ENCODE measurements at places on chromosomes 12 and 14.

DNA sequence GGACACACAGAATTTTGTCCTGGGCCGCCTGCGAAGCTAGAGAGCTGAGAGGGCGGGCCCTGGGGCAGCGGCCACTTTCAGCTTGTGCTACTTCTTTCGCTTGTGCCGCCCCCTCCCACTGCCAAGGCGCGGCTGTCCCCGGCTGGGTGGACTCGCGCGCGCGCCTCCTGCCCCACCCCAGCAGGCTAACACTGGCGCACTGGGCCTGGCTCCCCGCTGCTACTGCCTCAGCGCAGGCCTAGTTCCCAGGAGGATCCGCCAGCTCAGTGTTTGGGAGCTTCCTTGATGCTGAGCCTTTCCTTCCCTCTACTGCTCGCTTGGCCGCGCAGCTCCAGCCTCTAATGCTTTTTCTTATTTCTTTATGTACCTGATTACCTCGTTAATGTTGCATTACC, 27.4 kb upstream of the METAP2 start:
- no peak for DNase-seq

DNA sequence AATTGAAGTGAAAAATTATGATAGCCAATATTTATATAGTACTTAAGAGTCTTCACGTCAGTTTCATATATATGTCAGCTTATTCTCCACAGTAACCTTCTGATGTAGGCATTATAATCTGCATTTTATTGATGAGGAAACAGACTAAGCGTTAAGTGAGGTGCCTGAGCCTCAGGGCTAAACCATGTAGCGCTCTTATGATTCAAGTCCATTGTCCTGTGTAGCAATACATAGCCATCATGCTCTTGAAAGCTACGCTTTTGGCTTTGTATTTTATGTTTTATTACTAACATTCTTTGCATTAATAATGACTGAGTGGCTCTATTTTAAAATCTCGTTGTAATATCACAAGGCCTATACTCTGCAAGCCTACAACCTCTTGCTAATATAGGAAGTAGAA, 79.0 kb downstream of the ANO6 start:
- no peak for DNase-seq

DNA sequence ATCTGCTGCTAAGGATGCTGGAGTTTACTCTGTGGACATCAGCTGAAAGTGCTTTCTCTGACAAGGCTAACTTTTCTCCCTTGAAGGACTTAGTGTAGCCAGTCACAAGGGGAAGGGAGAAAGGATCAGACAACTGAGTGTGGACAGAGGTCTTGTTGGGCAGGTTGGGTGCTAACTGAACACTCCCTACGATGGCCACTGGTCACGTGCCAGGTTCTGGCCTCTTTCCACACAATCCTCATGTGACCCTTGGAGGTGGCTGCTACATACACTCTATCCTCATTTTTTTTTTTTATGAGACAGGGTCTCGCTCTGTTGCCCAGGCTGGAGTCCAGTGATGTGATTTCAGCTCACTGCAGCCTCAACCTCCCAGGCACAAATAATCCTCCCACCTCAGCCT, 39.7 kb downstream of the FOXN4 start:
- no peak for DNase-seq

DNA sequence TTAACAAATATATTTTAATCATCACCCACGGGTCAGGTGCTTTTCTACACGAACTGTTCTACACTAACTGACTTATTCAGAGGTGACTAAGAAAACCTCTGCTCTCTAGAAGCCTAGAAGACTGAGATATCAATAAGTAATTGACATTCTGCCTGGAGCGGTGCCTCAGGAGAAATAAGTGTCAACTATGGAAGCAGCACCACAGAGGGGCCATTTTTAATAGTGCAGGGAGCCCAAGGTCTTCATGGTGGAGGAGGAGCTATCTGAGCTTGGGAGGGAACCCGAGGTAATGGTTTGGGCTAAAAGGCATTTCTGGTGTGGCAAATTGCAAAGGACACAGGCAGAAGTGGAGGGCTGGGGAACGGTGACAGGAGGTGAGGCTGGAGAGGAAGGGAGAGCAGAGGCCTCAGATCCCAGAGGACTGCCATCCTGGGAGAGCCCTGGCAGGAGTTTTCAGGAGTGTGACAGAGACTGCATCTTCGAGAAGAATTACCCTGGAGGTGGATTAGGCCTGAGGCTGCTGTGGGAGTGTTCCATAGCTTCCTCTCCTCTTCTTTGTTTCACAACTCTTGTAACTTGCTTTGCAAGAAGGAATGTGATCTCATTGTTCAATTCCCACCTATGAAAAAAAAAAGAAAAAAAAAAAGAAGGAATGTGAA, 123.1 kb downstream of the NPAS3 start:
- DNase-seq = no peak

GRCh38 chr12:40947797-40948196, 240.3 kb upstream of the PDZRN4 start:
- no peak for DNase-seq

DNA sequence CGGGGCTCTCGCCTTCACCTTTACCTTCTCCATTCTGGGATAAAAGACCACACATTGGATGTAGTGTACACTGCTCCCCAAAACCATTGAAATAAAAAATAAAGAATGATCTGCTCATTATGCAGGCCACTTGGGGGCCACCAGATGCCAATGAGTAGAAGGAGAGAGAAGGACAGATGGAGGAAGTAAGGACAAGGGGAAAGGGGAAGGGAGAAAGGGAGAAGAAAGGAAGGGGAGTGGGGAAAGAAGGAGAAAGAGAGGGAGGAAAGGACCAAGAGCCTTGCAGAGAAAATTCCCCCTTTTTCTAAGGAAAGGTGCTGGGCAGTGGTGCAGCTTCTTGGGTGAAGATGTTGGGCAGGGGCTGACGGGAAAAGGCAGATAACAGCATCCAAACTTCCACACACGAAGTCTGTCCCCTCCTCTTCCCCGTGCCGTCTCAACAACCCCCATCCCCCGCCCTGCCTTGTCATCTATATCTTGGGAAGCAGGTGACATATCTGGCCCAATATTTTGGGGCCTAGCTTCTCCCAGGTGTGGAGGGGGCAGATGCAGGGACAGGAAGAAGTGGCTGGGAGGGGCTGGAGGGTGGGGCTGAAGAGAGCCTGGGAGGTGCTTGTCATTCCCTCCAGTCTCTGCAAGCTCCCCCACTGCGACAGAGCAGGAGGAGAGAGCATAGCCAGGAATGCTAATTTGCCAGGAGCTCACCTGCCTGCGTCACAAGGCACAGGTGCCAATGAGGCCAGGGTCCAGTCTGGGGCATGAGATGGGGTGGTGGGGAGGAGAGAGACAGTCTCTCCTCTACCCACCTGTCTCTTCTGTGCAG, 107.5 kb downstream of the SINHCAF start:
- no peak for DNase-seq

DNA sequence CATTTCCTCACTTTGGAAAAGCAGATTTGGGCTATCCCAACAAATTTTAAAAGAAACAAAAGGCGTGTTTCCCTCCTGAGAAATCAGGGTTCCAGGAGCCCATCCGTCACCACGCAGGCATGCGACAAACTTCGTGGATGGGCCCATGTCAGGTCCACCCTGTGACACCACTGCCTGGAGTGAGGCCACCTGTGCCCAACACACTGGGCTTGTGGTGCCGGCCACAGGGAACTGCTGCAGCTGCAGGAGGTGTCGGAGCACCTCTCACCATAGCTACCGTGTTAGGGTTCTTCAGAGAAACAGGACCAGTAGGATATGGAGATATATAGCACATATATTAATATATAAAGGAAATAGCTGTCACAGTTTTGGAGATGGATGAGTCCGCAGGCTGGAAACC, 53.0 kb upstream of the BCL11B start:
- no peak for DNase-seq

DNA sequence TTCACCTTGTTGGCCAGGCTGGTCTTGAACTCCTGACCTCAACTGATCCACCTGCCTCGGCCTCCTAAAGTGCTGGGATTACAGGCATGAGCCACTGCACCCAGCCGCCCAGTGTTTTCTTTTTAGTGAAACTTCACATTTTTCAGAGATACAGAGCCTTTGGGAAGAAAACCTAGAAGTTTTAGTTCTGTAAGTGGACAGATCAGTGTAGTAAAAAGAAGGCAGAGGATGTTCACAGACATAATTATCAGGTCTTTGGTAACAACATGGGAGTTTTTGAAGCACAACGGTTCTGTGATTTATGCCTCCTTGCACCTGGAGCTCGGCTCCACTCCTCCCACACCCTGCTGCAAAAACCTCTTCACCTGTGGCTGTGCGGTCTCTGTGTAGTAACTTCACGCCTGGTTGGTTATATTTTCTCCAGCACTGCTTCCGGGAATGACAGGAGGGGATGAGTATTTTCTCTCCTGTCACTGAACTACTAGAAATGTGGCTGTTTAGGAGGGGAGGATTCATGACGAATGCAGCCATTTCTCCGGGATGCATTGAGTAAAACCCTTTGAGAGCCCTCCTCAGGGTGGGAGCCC, 67.0 kb downstream of the ARF6 start:
- no peak for DNase-seq

- no peak for DNase-seq
Measured at GRCh38 chr14:36271939-36272907, 48.2 kb downstream of the MBIP start.

DNA sequence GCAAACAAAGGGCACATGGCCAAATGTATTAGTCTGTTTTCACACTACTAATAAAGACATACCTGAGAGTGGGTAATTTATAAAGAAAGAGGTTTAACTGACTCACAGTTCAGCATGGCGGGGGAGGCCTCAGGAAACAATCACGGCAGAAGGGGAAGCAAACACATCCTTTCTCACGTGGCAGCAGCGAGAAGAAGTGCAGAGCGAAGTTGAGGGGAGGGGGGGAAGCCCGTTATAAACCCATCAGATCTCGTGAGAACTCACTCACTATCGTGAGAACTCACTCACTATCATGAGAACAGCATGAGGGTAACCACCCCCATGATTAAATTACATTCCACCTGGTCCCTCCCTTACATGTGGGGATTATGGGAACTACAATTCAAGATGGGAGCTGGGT, 66.1 kb downstream of the ST8SIA1 start:
- DNase-seq = no peak

DNA sequence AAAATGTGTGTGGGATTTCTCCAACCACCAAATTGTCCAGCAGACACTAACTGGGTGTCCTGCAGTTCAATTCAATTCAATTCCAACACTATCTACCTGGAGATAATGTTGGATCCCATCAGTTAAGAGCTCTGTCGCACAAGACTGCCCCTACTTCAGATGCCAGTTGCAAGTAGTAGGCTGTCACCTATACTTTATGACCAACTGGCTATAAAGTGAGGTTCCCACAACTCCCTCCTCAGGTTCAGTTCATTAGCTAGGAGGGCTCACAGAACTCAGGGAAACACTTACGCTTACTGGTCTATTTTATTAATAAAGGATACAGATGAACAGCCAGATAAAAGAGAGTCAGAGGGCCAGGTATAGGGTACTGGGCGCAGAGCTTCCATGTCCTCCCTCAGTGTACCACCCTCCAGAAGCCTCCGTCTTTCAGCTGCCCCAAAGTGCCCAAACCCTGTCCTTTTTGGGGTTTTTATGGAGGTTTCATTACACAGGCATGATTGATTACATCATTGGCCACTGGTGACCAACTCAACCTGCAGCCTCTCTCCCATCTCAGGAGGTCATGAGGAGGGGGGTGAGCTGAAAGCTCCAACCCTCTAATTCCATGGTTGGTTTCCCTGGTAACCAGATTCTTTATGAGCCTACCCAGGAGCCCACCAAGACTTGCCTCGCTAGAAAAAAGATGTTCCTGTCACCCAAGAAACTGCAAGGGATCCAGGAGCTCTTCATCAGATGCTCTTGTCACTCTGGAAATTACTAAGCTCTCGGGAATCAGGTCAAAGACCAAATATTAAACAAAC, 7.5 kb upstream of the SERPINA5 start:
- DNase-seq = no peak

DNA sequence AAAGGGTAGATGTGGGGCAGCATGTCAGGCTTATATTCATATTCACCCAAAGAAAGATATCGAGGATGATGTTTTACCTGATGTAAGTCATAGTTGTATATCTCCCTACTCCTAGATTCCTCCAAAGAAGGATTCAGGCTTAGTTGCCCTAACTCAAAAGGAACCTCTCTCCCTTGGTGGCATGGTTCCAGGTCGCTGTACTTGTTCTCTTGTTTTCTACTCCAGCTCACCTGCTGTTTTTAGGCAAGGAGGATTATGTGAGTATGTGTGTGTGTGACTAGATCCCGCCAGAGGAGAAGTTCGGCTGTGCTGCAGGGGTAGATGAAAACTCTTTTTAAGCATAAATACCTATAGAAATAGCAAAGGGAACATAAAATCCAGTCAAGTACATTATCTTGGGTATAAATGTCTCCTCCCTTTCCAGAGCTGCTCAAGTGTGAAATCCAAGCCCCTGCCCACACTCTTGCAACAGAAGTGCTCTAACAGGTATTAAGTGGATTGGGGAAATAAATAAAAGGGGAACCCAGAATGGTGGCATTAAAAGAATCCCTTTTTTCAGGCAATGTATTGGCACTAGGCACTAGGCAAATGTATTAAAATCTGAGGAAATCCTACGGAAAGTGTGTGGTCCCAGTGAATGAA, 375.7 kb downstream of the ZFP36L1 start:
- DNase-seq = no peak

GRCh38 chr14:86541972-86542371, 1012.0 kb downstream of the FLRT2 start:
- DNase-seq = no peak

DNA sequence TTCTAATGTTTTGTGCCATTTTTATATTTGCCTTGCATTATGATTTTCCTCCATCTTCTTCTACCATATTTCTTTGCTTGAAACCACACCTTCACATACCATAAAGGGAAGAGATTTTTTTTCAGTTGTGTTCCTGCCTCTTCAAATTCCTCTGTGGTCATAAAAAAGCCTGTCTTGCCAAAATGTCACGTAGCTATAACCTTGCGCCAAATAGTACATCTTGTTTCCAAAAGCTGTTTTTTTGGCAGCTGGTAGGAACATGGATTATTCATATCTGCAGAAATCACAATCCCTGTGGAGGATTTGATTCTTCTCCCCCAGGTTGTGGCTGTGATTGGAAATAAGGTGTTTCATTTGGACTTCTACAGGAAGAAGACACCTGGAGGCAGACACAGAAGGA, 133.6 kb upstream of the SLC35F4 start:
- DNase-seq = no peak

DNA sequence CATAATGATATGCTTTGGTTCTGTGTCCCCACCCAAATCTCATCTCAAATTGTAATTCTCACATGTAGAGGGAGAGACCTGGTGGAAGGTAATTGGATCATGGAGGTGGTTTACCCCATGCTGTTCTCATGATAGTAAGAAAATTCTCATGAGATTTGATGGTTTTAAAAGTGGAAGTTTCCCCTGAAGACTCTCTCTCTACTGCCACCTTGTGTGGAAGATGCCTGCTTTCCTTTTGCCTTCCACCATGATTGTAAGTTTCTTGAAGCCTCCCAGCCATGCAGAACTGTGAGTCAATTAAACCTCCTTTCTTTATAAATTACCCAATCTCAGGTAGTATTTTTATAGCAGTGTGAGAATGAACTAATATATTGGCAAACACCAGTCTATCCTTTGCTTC, 260.4 kb upstream of the PPFIA2 start:
- no peak for DNase-seq

DNA sequence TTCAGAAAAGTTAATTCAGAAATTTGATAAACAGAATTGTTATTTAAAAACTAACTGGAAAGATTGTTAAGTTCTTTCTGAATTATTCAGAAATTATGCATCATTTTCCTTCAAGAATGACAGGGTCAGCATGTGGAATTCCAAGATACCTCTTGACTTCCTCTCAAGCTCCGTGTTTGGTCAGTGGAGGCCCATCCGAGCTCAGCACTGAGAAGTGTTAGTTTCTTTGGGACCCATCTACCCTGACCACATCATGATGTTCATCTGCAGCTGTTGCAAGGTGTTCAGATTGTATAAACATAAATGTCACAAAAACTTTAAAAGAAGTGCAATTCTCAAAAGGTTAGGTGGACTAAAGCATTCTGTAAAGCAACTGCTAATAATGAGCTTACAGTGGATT, 33.7 kb downstream of the MDM2 start:
- no peak for DNase-seq

All from activated CD8-positive, alpha-beta memory T cell treated with anti-CD3 and anti-CD28 coated beads, Interleukin-2, amount 50 U/mL, for 4 hours (primary cell).